ENCODE measurements at places on chromosomes 6 and 20.

- no peak for DNase-seq
Measured at GRCh38 chr6:106244931-106245330, 80.6 kb downstream of the ATG5 start.

- no peak for DNase-seq
Measured at GRCh38 chr6:158496700-158497099, 63.2 kb upstream of the TMEM181 start.

DNA sequence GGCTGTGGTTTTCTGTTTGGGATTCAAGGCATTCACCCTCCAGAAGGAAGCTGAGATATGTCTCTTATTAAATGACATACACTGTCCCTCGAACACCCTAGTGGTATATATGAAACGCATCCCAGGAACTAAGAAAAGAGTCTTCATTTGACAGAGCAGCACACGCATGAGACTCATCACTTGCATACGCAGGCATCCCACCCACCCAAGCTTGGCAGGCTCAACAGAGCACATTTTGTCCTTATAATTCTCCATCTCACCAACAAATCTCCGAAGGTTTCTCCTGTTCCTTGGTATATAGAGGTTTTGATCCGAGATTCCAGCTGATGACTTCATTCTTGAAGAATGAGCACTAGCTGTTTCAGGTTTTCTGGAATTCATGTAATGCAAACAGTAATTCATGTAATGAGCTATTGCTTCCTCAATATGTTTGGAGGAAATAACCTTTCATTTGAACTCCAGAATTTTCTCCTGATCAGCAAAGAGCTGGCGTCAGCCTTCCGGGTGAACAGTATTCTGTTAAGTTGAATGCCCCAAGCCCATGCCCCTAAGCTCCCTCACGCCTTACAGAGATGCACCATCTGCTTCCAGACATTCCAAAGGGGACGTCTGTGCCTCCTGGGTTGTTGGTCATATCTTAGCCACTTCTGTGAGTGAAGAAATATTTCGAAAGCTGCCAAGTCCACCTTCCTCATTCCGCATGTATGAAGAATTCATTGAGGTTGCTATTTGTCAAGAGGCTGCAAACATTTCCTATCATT, 66.0 kb upstream of the CDH4 start:
- DNase-seq = no peak

DNA sequence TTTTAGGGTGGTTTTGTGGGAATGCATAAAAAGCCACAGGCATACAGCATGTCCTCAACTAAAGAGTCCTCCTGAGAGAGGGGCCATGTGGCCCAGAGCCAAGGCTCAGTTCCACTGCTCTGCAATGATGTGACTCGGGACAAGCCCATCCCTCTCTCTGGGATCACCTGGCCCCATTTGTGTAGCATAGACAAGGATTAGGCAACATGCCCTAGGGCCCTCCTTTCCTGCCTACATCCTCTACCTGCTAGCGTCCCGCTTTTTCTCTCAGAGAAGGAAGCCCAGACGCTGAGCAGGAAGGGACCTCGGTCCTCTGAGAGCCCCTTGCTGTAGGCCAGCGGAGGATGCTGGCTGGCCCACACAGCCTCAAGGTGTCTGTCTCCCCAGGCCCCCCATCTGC, 8.8 kb downstream of the TGM2 start:
- DNase-seq = no peak

DNA sequence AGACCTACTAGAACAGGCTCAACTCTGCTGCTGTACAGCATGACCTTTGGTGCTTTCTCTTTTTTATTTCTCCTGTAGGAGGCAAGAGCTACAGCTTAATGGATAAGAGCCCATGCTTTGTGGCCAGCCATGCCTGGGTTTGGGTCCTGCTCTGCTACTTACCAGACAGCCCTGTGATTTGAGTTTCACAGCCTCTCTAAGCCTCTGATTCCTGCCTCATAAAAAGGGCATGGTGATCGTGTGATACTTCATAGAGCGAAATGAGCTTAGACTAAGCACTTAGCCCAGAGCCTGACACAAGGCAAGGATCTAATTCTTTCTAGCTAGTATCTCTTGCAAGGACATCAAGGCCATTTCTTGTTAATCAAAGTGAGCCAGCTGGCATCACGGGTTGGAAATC, 19.3 kb upstream of the PDE7B start:
- DNase-seq = no peak

- DNase-seq = no peak
Measured at GRCh38 chr6:169950558-169950957, 199.1 kb downstream of the ERMARD start.

DNA sequence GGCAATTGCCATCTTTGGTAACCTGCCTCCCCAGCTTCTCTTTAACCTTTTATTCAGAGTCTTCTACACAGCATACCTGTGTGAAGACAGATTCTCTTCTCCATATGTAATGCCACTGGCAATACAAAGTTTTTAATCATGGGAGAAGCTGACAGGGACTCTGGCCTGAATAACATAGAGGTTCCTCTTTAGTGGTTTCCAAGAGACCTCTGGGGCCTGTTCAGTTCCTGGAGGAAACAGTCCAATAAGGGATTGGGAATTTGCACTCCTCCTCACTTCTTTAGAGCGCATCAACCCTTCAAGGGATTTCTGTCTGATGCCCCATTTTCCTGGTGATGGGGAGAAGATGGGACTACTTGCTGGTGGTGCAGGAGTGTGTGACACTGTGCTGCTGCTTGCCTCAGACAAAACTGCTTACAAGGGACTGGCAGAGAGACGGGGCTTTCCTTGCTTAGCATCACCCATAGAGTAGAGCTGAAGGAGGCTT, 1.4 kb downstream of the RIMS1 start:
- DNase-seq = no peak

- DNase-seq = no peak
Measured at GRCh38 chr6:118197539-118197938, 290.5 kb downstream of the SLC35F1 start.

DNA sequence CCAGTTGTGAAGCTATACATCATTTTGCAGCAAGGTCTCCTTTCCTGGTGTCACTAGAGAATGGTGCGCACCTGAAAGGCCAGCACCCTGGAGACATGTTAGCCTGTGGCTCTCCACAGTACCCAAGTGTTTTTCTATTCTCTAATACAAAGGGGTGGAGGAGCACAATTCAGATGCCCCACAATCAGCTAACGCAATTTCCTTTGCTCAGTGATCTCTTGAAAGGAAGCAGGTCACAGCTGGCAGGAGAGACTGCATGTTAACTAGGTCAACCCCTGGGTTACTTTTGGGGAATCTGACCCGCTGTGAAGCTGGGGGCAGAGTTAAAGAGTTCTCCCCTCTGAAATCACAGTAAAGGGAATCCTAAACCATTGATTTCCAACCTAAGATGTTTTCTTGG, 92.5 kb downstream of the B3GAT2 start:
- DNase-seq = no peak

- DNase-seq = no peak
Measured at GRCh38 chr6:19325335-19325789, 511.8 kb upstream of the ID4 start.

- no peak for DNase-seq
Measured at GRCh38 chr6:122740091-122740490, 39.4 kb upstream of the FABP7 start.

DNA sequence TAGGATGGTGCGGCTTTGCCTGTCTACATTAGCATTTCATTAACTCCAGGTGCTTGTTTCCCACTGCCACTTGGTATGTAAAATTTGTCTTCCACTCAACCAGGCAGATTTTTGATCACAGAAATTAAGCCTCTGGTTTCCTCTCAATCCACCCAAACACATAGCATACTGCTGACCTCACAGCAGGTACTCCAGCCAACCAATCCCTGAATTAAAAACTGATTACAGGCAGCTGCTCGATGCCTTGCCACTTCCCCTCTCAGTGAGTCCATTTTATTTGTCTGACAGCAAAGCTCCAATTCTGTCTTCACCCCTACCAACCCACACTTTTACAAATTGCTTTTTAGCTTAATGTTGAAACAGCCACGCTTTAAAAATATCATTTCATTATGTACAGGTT, 95.2 kb downstream of the PLCB1 start:
- no peak for DNase-seq

GRCh38 chr6:115643762-115644161, 416.9 kb downstream of the FRK start:
- no peak for DNase-seq

- DNase-seq = no peak
Measured at GRCh38 chr6:92377137-92377536, 1042.2 kb downstream of the EPHA7 start.

- no peak for DNase-seq
Measured at GRCh38 chr20:54043076-54043967, 27.1 kb downstream of the BCAS1 start.

- no peak for DNase-seq
Measured at GRCh38 chr6:170110201-170111140, 180.4 kb downstream of the DLL1 start.

DNA sequence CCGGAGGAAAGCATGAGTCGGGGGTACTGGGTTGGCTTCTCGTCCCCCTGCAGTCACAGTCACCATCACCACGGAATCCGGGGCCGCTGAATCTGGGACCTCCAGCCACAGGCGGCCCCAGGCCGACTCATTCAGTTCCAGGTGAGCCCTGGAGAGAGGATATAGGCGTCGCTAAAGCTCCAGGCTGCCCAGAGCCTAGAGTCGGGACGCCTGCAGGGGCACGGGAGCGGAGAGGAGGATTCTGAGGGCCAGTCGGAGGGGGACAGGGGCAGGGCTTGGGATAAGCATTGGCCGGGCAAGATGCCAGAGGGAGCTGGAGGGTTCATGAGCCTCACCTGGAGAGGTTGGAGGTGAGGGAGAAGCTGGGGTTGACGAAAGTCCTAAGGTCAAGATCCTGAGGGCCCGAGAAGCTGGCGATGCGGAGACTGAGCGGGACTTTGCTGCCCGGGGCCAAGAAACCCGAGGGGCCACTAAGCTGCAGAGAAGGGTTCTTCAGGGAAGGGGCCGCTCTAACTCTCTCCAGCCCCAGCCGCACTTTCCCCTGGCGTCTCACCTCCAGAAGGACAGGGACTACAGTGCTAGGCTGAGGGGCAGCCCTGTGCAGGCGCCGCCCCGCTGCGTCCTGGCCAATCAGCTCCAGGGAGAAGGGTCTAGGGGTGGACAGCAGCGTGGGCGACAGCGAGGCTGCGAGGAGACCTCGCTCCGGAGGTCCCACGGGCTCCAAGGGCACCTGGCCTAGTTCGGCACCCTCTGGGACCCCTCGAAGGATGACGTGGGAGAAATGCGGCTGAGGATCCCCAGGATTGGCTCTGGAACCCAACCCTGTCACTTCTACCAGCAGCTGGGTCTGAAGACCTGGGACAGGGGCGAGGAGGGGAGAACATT, 3.7 kb downstream of the SAPCD1 start:
- no peak for DNase-seq

DNA sequence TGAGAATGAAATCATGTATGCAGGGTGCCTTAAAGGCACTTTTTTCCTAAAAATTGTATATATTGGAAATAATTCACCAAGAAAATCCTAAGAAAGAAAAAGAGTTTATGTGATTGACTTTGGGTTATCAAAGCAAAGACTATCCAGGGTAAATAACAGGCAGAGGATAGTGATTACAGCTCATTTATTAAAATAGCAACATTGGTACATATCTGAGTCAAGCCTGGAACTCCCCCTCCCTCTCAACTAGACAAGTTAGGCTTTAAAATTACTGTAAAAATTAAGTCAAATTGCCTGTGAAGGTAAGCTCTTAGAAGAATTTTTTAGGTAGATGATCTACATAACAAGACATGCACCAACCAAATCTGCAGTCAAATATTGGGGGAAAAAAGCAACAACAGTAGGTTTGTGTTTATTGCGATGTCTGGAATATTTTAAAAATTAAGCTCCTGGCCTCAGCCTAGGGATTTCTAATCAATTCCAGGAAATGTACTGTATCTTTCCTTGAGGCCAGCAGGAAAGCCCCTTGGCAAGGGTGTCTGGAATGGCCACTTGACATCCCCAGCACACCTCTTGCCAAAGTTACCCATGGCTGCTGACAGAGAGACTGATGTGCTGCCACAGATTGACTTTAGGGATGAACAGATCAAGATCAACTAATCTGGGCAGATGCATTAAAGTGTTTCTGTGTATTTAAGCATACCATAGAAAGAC, 31.2 kb upstream of the HBS1L start:
- no peak for DNase-seq

GRCh38 chr6:1285956-1286355, 25.9 kb upstream of the FOXQ1 start:
- no peak for DNase-seq

DNA sequence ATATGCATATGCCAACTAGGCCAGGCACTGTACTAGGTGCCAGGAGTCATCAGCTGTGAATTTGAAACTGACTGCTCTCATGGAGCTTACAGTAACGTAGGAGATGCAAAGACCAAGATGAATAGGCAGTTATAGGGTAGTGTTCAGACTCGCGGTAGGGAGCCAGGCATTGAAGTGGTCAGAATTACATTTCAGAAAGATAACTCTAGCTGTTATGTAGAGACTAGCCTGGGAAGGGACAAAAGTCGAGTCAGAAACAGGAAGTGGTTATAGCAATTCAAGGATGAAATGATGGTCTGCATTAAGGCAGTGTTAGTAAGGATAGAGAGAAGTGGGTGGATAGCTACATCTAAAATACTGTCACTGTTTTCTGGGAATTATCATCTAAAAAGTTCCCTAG, 56.6 kb downstream of the PCMT1 start:
- no peak for DNase-seq

DNA sequence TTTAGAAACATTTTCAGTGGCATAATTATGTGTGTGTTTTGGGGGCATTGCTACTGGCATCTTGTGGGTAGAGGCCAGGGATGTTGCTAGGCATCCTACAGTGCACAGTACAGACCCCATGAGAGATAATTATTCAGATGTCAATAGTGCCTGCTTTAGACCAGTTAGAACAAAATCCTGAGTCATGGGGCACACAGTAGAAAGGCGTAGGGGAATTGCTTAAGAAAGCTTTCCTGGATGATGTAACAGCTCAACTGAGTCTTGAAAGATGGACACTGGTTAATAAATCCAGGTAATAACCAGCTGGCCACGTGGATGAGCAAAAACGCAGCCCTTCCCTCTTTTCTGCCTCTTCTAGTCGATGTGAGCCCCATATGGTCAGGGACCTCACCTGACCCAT, 51.1 kb downstream of the KCNB1 start:
- DNase-seq = no peak

- DNase-seq = no peak
Measured at GRCh38 chr6:41331401-41332150, 3.8 kb upstream of the NCR2 start.

- DNase-seq = no peak
Measured at GRCh38 chr20:47863981-47864380, 78.7 kb upstream of the SULF2 start.

DNA sequence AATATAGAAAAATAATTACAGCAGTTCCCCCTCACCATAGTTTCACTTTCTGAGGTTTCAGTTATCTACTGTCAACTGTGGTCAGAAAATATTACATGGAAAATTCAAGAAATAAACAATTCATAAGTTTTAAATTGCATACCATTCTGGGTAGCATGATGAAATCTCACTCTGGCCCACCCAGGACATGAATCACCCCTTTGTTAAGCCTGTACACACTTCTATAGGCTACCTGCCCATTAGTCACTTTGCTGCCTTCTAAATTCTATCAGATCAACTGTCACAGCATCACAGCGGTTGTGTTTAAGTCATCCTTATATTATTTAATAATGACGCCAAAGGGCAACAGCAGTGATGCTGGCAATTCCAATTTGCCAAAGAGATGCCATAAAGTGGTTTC, 140.3 kb upstream of the RUNX2 start:
- no peak for DNase-seq

All from stimulated activated CD8-positive, alpha-beta memory T cell treated with anti-CD3 and anti-CD28 coated beads, Interleukin-4, amount 100 ng/mL, for 1 hour (primary cell).